ENCODE measurements at places on chromosomes 16 and 17.

GRCh38 chr17:69508814-69509213, 94.3 kb downstream of the MAP2K6 start:
- DNase-seq, result no peak

GRCh38 chr17:66415366-66416206, 113.2 kb downstream of the PRKCA start:
- no peak for DNase-seq

DNA sequence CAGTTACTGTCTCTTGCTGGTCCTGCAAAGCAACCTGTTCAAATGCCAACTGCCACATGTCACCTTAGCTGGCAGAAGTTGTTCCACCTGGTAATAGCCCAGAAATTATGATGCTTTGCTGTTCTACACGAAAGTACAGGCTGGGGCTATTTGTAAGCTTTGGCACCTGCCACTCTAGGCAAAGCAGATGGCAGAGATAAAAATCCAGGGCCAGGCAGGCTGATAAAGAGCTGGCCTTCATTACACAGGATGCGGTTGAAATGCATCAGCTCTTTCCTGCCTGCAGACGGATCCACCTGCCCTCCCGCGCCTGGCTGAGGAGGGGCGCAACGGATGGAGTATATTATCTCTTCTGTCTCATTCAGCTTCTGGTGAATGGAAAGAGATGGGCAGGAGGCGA, 29.3 kb upstream of the KDM8 start:
- peak; percentile 52 for DNase-seq

DNA sequence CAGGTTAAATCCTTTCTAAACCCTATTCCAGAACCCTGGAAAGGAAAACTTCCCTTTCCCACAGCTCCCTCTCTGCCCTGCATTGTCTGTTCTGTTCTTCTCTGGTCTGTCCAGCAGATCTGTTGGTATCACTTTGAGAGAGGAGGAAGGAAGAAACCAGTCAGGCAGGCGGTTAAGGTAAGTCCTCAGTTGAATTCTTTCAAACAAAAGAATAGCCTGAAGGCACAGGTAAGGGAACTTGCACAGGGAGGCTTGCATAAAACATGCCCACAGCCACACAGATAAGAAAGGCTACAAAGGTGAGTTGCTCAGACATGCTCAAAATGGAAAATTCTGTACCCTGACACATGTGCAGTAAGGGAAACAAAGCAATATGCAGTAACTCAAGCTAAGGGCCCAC, 595.7 kb upstream of the CDH5 start:
- DNase-seq, result no peak

GRCh38 chr16:10969615-10970014, 25.3 kb downstream of the CLEC16A start:
- DNase-seq, result no peak

- DNase-seq, result no peak
Measured at GRCh38 chr16:24318680-24319079, 62.5 kb downstream of the CACNG3 start.

DNA sequence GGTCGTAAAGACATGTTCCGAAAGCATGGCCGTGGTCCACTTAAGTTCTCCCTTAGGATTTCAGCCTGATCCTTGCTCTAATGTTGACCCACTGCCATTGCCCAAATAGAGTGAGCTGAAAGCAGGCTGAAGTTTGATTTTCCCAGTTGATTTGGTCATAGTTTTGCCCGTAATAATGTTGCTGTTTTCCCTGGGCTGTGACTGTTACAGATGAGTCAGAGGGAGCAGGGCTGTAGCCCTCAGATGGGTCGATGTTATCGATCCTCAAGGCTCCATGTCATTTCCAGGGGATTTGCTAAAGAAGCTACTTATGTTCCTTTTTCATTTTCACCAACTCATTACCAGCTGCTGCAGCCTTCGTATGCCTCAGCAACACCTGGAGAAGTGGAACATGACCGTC, 169.0 kb upstream of the ZFHX3 start:
- DNase-seq, result no peak

DNA sequence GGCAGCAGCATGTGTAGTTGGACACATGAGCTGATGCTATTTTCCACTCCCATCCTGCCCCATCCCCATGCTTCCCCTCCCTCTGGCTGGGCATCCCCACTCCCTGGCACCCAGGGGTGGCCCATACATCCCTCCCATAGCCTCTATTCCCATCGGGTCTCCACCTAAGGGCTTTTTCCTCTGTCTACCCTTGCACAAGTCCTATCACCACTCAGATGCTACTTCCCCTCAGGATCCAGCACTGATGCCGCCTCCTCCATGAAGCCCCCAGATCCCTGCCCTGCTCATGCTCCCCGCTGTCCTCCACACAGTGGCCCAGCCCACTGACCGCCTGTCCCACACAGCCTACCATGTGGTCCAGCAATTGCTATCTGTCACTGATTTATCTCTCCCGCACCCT, 15.8 kb downstream of the TRPV1 start:
- DNase-seq, result no peak

GRCh38 chr17:9239793-9240658, 218.7 kb downstream of the NTN1 start:
- peak; percentile 83 for DNase-seq

DNA sequence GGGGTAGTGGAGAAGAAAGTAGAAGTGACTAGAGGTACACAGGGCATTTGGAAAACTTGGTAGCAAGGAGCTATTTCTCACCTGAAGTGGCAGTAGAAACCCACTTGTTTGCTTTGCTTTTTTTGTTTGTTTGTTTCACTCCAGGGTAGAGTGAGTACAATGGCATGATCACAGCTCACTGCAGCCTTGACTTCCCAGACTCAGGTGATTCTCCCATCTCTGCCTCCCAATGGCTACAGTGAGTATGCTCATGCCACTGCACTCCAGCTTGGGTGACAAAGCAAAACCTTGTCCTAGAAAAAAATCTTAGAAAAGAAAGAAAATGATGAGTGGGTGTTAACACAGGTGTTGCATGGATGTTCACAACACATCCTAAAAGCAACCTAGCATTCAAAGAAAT, 40.4 kb downstream of the SCNN1G start:
- no peak for DNase-seq

DNA sequence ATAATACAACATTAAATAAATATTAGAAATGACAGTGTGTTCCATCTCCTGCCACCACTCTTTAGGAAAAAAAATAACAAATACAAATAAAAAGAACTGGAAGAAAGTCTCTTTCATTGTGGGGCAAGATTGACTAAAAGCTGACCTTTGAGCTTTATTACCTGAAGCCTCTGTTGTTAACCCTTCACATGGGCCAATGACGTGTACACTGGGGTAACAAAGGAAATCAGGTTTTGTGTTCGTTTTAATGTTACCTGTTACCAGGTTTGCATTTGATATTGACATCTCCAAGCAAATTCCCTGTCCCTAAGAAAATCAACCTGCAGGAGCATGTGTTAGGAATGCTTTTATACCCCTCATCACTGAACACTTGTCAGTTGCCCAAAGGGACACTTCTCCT, 39.0 kb downstream of the NLK start:
- no peak for DNase-seq

DNA sequence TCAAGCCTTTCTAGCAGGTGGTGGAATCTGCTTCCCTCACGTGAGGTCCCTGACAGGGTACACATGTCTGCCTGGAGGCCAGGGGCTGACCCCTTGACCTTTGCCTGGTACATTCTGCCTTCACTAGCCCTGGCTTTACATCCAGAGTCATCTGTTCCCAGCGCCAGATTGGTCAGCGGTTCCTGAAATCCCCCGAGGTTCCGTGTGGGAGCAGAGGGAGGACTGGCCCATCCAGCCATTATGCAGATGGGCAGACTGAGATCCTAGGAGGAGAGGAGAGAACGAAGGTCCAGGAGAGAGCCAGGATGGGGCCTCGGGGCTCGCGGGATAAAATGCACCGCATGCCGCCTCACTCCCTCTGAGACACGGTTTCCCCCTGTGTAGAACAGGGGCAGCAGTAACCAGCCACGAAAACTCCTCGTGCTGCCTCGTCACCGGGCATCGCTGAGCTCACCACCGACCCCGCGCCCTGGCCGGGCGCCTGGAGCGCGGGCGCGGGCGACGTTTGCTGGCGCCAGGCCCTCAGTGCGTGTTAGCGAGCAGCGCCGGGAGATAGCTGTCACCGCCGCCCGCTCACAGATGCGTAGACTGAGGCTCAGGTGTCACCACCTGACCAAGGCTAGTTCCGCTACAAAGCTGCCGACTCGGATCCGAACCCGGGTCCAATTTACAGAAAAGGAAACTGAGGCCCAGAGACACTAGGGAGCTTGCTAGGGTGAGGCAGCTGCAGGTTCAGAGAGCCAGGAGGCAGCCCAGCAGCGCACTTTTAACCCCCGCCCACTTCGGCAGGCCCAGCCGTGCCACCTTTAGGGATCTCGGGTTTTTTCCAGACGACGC, 811 bp upstream of the MAP2K3 start:
- DNase-seq, result no peak

- no peak for DNase-seq
Measured at GRCh38 chr16:55912022-55912421, 36.8 kb upstream of the CES5A start.

GRCh38 chr17:1565877-1566276, 3.3 kb upstream of the PITPNA start:
- DNase-seq, result no peak

- DNase-seq, result peak; percentile 22
Measured at GRCh38 chr16:69411064-69411985, 13.1 kb upstream of the CYB5B start.

DNA sequence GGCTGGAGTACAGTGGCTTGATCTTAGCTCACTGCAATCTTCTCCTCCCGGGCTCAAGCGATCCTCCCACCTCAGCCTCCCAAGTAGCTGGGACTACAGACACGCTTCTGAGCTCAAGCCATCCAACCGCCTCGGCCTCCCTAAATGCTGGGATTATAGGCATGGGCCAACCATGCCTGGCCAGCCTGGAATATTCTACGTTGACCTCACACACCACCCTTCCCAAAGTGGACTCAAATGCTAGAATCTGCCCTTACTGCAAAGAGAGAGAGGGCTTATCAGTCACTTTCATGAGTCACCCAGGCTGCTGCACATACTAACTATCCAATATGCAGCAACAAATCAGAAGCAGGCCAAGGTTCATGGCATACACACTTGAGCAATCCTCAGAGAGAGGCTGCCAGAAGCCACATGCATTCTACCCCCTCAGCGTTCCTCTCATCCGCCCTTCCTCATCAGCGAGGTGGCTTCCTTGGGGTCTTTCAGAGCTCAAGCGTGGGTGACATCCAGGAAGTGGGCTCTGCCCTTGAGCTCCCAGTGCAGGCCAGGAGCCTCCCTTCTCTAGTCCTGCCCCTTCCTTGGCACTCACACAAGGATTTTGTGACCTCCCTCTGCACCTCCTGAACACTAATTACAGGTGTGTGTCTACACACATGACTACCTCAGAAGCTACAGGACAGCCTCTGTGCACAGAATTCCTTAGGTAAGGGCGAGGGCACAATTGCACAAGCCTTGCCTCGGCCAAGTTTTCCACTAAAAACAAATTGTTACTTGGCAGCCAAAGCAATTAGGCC, 24.8 kb upstream of the SIAH1 start:
- no peak for DNase-seq

- DNase-seq, result no peak
Measured at GRCh38 chr17:46122486-46122871, 70.8 kb downstream of the KANSL1 start.

DNA sequence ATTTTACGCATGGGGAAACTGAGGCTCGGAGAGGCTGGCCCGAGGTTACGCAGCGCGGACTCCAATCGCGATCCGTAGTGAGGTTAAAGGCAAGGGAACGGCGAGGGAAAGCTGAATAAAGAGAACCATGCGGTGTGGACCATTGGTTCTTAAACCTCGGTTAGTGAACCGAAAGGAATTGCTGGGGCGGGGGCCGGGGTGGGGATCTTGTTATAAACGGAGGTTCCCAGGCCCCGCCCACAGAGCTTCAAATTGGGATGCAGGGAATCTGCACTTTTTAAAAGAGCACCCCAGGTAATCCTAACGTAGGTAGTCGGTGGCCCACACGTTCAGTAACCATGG, 524 bp downstream of the IQCK start:
- no peak for DNase-seq

DNA sequence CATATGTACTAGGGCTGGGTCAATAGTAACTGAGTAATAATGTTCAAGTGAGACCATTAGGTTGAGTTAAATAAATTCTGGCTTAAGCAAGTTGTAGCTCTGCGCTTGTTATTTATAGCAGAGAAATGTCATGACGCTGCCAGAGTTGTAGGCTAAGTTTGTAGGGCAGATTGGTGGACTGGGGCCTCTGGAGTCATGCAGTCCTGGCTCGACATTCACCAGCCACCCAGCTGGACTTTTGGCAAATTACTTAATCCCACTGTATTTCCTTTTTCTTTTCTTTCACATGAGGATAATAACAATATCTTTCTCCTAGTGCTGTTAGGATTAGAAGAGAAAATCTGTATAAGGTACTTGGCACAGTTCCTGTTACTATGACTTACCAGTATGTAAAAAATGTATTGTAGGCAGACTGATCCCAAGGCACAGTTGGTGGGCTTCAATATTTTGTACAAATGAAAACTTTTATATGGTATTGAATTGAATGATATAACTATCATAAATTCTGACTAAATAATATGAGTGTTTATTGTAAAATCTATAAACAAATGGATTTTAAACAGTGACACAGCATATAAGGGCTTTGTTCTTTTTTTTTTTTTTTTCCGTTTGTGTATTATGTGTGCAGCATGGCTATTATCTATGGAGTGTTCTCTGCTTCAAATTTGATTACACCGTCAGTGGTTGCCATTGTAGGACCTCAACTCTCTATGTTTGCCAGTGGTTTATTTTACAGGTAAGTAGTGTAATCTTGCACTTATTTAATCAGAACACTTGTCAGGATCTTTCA, 2.6 kb downstream of the MFSD11 start:
- no peak for DNase-seq

GRCh38 chr16:54326266-54326662, 39.7 kb upstream of the IRX3 start:
- DNase-seq, result no peak

DNA sequence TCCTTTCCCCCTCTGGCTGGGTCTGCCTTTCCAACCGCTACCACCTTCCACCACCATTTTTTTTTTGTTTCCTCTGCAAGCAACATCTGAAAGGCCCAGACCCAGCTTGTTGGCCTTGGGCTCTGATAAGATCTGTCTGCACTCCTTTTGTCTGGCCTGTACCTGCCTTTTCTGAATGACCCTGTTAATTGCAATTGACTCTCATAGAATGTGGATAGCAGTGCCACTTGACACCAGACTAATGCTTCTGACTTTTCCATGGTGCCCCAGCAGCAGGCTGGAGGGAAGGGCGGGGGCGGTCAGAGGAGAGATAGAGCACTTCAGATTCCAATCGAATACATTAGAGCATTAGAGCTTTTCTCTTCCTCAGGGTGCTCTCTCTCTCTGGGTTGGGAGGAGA, 538.9 kb downstream of the WWOX start:
- DNase-seq, result no peak

DNA sequence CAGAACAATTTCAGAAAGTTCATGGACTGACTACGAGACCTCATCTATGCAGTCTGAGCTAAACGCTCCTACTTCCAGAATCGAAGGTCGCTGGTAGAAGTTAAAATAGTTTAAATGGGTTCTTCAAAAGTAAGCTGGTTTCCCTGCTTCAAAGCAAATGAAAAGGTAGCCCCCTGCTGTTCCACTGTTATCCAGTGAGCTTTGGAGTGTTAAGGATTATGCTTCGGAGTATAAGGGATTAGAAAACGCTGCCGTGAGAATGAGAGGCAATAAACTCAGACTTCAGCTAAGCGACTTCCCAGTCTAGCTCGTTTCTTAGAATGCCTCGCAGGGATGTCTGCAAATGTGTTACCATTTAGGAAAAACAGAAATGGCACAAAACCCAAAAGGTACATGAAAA, 12.4 kb downstream of the MLYCD start:
- DNase-seq, result no peak

GRCh38 chr17:78172249-78173051, 4.1 kb downstream of the SYNGR2 start:
- DNase-seq, result peak; percentile 41

GRCh38 chr16:20938426-20938825, 37.9 kb downstream of the LYRM1 start:
- no peak for DNase-seq
